ENCODE measurements at places on chromosomes 2 and 18. TPM values are rescaled to one million over a fixed set of nuclear protein-coding genes. Genes with fewer than 3 reads are reported as not detected.

Gene REG1B
- not detected for total RNA-seq

Gene ITM2C
- total RNA-seq, result 31.6 TPM

Gene ST3GAL5
- total RNA-seq, result 2.6 TPM

Gene GEN1
- total RNA-seq, result 5.6 TPM

Gene FSHR
- total RNA-seq, result not detected

Gene COL3A1
- 1.4 TPM for total RNA-seq
